ENCODE measurements at places on chromosomes 11 and 22. TPM values are rescaled to one million over a fixed set of nuclear protein-coding genes. Genes with fewer than 3 reads are reported as not detected.

The CDCA5 gene
- 6.0 TPM for total RNA-seq

The MS4A12 gene
- 0.31 TPM for total RNA-seq

- no peak for DNase-seq
Observed at GRCh38 chr11:96229354-96229977, 113.5 kb downstream of the MAML2 start.

DNA sequence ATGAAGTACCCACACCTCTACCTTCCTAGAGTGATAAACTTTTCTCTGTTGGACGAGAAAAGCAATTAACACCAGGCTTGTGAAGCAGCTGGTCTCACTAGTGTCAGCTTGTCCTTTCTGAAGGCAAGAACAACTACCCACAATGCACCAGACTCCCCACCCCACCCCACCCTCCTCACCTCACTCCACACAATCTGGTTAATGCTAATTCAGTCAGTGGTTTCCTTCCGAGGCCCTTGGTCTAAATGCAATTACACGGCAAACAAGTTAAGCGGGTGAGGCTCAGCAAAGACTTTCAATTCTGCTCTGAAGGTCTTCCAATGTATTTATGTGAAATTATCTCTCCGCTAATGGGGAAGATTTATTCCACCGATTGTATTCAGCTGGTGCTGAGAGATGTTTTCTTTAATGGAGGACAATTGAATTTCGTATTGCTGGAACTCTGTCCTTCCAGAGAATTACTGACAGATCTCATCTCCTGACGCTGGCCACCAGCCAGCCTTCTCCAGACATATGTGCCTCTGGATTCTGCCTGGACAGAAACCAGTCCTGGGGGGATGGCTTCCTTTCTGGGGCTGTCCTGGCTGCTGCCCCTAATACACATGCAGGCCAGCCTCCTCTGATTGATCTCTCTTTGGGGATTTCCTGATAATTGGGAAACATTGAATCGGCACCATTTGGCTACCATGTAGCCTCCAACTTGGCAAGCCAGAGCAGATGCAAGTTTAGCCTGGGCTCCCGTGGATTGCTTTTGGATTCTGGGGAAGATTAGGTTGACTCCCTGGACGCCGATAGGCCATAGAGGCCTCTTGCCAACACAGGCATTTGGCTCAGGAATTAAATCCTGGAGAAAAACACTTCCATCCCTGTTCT is 165.8 kb upstream of the NARS2 start:
- no peak for DNase-seq

DNA sequence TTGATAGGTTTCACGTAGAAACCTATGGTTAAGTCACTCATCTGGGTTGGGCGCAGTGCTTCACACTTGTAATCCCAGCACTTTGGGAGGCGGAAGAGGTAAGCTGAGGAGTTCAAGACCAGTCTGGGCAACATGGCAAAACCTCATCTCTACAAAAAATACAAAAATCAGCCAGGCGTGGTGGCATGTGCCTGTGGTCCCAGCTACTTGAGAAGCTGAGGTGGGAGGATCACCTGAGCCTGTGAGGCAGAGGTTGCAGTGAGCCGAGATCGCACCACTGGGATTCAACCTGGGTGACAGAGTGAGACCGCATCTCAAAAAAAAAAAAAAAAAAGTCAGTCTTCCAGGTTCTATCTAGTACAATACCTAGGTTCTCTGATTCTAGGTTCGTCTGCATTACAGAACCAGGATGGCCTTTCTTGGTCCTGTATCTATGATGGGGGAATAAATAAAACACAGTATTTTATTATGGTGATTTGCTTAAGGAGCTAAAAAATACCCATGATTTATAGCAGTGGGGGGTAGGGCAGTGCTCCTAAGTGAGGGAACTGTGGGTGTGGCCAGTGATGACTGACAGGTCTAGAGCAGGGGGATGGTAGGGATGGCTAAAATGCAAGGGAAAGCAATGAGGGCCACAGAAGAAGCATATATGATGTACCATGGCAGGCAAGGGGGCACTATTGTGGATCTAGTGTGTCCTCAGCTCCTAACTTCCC is 65.5 kb upstream of the NUP160 start:
- no peak for DNase-seq

DNA sequence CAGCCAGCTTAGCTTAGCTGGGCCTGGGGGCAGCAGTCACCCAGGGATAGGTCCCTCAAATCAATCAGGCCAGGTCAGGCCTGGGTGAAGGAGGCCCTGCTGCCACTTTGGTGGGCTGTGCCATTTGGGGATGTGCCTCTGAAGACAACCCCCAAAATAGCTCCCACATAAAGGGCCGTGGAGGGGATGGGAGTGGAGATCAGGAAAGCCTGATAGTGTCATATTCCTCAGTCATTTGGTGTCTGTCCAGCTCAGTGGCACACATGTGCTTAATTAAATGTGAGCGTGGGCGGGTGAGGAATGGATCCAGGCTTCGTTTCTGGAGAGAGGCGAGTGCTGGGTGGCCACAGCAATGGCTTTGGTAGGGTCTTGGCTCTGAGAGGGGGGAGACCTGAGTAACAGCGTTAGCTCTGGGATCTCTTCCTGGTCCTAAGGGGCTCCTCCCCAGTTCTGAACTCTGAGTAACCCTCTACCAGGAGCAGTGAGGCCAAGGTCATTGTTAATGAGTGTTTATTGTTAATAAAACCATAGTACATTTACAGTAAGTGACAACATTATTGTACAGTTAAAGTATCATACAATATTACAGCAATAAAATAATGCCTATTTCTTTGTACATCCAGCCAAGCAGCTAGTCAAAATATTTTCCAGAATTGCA is 45.2 kb downstream of the NAT10 start:
- DNase-seq, result peak; percentile 24
